H1 (cell line): ENCODE measurements at places on chromosomes 6 and 20. TPM values are rescaled to one million over a fixed set of nuclear protein-coding genes. Genes with fewer than 3 reads are reported as not detected.

OPRM1 gene
- total RNA-seq: not detected in 2 replicates

EMILIN3 gene
- total RNA-seq: 3.5 and 3.8 TPM in 2 replicates

HLA-DRB1 gene
- total RNA-seq: 5.1 and 6.7 TPM in 2 replicates

FOXA2 gene
- total RNA-seq: 0.34 TPM in 1 of 2 replicates, not detected in the other

DNA sequence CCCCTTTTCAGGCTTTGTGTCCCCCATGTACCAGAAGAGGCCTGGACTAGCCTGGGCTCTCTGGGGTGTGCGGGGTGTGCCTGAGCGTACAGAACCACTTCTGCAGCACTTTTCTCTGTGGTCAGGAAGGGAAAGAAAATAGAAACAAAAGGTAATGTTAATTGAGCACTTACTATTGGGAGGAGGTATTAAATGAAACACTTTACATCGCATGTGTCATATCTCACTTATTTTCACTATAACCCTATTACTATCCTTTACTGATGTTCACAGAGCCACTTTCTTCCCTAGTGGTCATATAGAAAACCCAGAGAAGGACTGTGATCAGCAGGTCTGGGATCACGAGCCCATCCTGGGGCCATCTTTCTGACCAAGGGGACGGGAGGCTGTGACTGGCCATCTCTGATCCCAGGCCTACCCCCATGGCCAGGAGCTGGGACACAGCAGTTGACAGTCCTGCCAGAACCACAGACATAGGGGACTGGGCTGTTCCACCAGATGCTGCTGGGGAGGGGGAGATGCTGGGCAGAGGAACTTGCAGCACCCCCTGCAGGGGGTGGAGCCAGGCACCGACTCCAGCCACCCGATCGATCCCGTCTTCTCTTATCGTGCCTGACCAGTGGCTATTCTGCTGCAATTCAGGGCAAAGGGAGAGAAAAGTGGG, 107.6 kb downstream of the VEGFA start:
- no peak overlapping the region for H3K4me3 ChIP-seq
- no peaks in the 10 kb centered on the region for H3K4me1 ChIP-seq
- H3K27ac ChIP-seq: no peak overlapping the region
- no peaks in the 10 kb centered on the region for H3K36me3 ChIP-seq

GABBR1 gene
- total RNA-seq: 67.8 and 75.9 TPM in 2 replicates

ADGRF5 gene
- 0.06 TPM in 1 of 2 replicates, not detected in the other for total RNA-seq

DNA sequence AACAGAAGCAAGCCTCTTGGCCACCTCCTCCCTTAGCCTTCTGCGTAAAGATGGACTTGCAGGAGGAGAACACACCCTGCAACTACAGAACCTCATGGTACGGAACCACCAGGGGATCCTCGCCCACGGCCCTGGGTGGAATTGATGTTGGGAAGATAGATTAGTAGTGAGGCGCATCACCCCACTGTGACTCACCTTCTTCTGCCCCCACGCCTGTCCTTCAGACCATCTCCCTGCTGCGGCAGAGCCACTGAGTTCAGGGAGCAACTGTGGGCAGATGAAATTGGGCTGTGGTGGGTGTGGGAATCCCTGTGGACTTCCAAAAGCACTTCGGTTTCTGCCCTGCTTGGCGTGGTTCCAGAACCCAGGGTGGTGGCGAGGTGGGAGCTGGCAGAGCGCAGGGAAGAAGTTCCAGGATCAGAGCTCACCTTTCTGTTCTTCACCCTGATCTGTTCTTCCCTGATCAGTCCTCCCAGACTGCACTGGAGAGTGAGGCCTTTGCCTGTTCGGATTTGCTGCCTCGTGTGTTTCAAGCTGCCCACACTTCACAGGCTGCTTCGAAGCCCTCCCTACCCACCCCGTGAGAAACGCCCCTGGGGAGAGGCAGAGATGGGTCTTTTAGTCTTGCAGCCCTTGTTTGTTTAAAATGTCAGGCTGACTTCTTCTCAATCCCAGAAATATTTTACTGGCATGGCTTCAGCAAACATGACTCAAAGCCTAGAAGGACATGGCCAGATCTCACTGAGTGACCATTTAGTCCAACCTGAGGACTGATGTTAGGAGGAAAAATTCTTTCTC, 92.8 kb upstream of the MLN start:
- H3K4me1 ChIP-seq: no peaks in the 10 kb centered on the region
- H3K36me3 ChIP-seq: no peaks in the 10 kb centered on the region
- H3K27me3 ChIP-seq: peaks cover 3% of the 10 kb centered on the region; the same call in 1 of the 2 replicates
- no peak for DNase-seq
- no peak overlapping the region for H3K27ac ChIP-seq

FGD2 gene
- total RNA-seq: 0.19 and 0.32 TPM in 2 replicates

GRCh38 chr6:121759370-121759769, 323.9 kb downstream of the GJA1 start:
- H3K27ac ChIP-seq: no peak overlapping the region
- H3K4me3 ChIP-seq: no peak overlapping the region
- no peak for DNase-seq
- H3K4me1 ChIP-seq: no peaks in the 10 kb centered on the region
- no peaks in the 10 kb centered on the region for H3K36me3 ChIP-seq

DNA sequence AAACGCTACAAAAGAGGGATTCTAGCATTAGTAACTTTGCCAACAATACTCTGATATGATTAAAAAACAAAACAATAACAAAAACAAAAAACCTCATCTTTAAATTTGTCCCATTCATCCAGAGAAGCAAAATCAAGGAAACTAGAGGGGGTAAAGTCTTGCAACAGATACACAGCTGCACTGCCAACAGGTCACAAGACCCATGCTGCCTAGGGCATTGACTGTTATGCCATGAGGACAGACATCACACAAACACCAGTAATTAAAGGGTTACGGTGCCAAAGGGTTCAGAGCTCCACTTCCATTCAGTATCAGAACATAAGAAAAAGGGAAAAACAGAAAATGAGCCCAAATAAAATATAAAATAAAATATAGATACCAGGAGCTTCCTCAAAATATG, 1.6 kb downstream of the TBC1D20 start:
- H3K27me3 ChIP-seq: peaks cover 9% of the 10 kb centered on the region; the same call in 1 of the 2 replicates
- no peak overlapping the region for H3K4me3 ChIP-seq
- no peak for DNase-seq
- H3K27ac ChIP-seq: no peak overlapping the region
- no peaks in the 10 kb centered on the region for H3K36me3 ChIP-seq
- no peaks in the 10 kb centered on the region; the same call in 1 of the 2 replicates for H3K4me1 ChIP-seq

- 0 out of 2 replicates have a peak, but pooled peaks cover 3% of the 10 kb centered on the region for H3K4me1 ChIP-seq
- H3K27me3 ChIP-seq: peaks cover 6% of the 10 kb centered on the region
- DNase-seq: no peak
- H3K27ac ChIP-seq: no peak overlapping the region
- no peaks in the 10 kb centered on the region for H3K36me3 ChIP-seq
Observed at GRCh38 chr20:57716202-57716601, 6.4 kb upstream of the PMEPA1 start.

BPIFB4 gene
- not detected in 2 replicates for total RNA-seq

DNA sequence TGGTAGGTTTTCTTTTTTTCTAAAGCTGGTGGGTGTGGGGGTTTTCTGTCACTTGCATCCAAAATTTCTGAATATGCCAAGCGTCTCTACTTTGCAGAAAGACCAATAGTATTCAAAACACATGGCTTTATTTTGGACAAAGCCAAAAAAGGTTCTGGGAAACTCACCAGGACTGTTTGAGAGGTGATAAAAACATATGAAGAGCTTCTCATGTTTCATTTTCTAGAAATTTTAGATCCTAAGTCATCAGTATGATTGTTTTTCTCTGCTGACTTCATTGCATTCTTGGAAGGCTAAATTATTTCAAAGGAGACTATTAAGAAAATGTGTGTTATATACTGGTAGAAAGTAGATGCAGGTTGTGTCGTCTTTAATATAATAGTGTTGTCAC, 51.3 kb downstream of the GCLC start:
- no peak for DNase-seq
- no peaks in the 10 kb centered on the region for H3K27me3 ChIP-seq
- H3K4me1 ChIP-seq: no peaks in the 10 kb centered on the region
- no peak overlapping the region for H3K4me3 ChIP-seq
- H3K36me3 ChIP-seq: peaks cover 8% of the 10 kb centered on the region

GRCh38 chr6:168374051-168374502, 54.5 kb upstream of the DACT2 start:
- no peaks in the 10 kb centered on the region for H3K4me1 ChIP-seq
- H3K4me3 ChIP-seq: no peak overlapping the region
- H3K36me3 ChIP-seq: no peaks in the 10 kb centered on the region
- no peaks in the 10 kb centered on the region for H3K27me3 ChIP-seq

- no peak overlapping the region for H3K4me3 ChIP-seq
- H3K27me3 ChIP-seq: no peaks in the 10 kb centered on the region
- H3K36me3 ChIP-seq: peaks cover 15% of the 10 kb centered on the region; the same call in 1 of the 2 replicates
- no peak overlapping the region for H3K27ac ChIP-seq
- H3K4me1 ChIP-seq: no peaks in the 10 kb centered on the region
Observed at GRCh38 chr6:57130661-57131177, 40.7 kb downstream of the ZNF451 start.

DNA sequence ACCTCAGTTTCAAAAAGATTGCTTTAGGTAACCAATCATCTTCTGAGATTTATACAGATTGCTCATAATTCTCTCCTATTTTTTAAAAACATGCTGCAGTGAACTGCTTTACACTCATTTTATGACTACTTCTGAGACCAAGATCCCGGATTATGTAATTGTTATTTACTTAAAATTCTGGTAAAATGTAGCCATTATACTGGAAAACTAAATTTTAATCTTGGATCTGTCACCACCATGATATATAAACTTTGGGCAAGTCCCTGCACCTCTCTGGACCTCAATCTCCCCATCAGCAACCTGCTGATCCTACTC, 477 bp upstream of the PROCR start:
- no peaks in the 10 kb centered on the region for H3K36me3 ChIP-seq
- H3K27ac ChIP-seq: no peak overlapping the region
- DNase-seq: no peak
